ENCODE measurements at places on chromosomes 4 and X.

DNA sequence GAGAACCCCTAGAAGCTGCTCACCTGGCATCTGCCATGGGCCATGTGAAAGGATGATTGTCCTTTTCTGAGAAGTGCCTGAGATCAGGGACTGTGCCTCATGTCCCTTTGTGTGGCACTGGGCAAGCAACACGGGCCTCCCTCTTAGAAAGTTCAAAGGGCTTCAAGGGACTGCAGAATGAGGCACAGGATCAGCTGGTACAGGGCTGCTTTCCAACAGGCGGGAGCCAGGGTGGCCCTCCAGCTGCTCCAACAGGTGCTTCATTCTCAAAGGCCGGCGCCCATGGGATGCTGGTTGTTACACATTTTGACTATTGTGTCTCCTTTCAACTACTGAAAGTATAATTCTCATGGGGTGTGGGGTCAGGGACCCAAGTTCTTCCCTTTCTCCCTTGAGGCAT, 114.7 kb downstream of the ENPP6 start:
- DNase-seq, result no peak

- DNase-seq, result no peak
Observed at GRCh38 chr4:110091434-110092140, 106.8 kb downstream of the ELOVL6 start.

DNA sequence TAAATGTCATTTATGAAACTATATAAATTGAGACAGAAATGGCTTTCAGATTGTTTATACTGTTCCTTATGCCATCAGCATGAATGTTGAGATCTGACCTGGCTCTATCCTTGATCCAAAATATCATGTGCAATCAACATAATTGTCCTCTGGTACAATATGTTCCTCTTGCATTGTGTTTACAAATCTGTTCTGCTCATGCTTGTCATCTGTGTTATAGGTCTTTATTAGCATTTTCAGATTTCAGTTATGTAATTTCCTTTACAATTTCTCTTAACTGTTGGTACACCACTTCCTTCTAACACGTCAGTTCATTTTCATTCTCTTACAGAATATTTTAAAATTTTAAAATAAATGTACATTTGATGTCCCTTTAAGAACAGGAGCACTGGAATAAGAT, 1.6 kb downstream of the HPGD start:
- no peak for DNase-seq

- DNase-seq, result no peak
Observed at GRCh38 chrX:1502241-1502640, 34.7 kb downstream of the P2RY8 start.

- DNase-seq, result no peak
Observed at GRCh38 chr4:85884251-85884650, 409.3 kb downstream of the ARHGAP24 start.

GRCh38 chr4:90840828-90841227, 713.6 kb downstream of the CCSER1 start:
- DNase-seq, result no peak

DNA sequence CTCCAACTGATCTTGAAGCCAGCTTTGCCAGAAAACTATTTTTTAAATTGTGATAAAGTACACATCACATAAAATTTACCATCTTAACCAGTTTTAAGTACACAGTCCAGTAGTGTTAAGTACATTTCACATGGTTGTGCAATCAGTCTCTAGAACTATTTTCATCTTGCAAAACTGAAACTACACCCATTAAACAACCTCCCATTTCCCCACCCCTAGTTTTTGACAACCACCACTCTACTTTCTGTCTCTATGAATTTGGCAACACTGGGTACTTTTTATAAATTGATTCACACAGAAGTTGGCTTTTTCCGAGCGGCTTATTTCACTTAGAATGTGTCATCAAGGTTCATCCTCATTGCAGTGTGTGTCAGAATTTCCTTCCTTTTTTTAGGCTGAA, 31.0 kb downstream of the TRPC5 start:
- no peak for DNase-seq

- no peak for DNase-seq
Observed at GRCh38 chrX:150897421-150898320, 797 bp downstream of the CD99L2 start.

DNA sequence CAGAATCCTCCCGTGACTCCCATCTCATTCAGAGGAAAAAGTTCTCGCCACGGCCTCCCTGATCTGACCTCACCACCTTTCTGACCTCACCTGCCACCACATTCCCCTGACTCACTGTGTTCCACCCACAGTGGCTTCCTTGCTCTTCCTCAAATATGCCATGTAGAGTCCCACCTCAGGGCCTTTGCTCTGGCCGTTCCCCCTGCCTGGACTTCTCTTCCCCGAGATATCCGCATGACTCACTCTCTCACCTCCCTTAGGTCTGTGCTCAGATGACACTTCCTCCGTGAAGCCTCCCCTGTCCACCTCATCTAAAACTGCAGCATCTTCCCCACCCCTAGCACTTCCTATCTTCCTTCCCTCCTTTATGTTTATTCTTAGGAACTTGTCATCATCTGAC, 7.2 kb upstream of the TSPYL2 start:
- DNase-seq, result no peak

DNA sequence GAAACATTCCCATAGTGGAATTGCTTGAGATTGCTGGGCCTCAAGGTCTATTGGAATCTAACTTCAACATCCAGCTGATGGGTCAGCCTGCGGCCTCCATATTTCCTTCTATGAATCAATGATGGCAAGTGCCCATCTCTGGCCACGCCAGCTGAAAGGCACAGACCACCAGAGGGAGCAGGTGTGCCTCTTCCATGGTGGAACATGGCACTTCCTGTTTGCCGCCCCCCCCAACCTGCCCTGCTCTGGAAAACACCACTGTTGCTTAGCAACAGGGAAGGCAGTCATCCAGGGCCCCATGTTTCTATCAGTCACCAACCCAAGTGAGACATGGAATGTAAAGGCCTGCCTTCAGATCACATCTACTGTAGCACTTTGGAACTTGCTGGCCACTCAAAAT, 11.6 kb downstream of the PAGE4 start:
- no peak for DNase-seq

DNA sequence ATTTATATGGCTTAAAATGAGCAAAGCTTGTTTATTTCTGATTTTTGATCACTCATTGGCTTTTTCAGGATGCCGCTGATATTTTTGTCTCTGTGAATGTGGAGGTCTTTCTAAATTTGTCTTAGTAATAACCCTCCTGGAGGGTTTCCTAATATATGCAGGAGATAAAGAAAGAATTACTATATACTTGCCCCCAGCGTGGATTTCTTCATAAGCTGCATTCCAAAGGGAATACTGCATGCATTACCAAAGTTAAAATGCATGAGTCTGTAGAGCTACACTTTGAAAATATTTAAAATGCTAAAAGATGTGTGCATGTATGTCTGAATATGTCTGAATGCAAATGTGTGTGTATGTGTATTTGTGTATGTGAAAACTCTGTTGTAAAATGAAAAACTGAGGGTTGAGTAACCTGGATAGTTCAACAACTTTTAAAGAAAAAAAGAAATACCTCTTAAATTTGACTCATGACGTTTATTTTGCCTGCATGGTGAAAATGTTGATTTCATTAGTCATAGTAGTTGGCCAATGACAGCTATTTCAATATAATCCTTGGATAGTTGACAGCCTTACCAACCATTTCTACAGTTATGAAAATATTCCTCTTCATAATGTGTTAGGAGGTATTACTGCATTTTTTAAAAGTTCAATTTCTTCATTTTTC, 113.2 kb upstream of the ZNF827 start:
- no peak for DNase-seq

DNA sequence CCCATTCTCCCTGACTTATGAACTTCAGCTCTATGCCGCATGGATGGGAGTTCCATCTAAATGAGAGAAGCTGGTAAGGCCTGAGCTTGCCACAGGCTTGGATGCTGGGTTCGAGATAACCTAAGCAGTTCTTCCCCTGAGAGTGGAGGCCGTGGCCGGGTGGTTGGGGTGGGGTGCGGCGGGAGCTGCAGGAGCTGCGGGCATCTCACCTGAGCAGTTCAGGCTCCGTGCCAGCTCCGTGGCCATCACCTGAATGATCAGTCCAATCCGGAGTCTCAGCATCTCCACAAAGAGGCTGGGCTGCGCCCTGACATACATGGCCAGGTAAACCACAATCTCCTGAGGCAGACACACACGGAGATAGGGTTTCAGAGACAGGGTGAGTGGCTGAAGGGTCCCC, 77.6 kb downstream of the PHKA2 start:
- no peak for DNase-seq

DNA sequence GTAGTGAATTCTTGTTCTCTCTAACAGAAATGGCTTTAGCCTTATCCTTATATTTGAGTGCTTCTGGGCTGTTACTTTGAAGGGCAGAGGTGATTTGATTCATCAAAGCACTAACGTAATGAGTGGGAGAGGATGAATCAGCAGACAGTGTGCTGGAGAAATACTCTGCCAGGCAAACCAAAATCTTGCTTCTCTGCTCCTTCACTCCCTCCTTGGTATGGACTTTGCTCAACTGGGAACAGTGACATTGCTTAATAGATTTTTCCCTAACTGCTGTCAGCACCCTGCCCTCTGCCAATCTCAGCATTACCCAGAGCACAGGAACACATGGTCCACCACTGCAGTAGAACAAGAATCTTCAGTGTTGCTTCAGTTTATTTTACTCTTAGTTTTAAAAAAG, 56.0 kb downstream of the PDLIM5 start:
- no peak for DNase-seq

DNA sequence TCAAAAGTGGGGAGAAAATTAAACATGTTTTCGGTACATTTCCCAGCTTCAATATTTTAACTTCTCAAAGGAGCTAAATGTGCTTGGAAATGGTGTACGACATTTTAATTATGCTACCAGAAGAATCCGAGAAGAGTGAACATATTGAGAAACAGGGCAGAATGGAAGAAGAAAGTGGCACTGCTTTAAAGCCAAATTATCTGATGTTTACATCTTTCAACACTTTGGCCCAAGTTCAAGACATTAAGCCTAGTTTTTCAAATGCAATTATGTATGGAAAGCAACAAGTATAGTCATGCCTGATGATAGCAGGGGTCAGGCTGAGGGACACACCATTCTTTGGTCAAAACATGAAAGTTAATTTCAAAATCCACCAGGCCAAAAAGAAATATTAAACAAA, 577.9 kb upstream of the ZFP42 start:
- DNase-seq, result no peak

GRCh38 chr4:88446124-88446523, 10.8 kb upstream of the HERC5 start:
- no peak for DNase-seq

DNA sequence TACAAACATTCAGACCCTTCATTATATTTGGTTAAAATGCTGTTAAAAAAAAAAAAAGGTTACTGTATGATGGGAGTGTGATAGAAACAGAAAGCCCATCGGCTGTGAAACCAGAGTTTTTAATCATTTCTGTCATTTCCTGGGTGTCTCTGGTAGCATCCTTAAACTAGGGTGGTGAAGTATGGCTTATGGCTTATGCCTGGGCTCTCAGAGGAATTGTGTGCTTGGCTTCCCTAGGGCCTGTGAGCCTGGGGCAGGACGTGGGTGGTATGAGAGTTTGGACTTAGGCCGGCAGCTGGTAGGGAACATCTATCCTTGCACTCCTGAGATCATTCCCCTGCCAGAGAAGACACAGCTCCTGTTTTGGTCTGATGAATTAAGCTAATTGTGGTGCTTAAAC, 52.2 kb downstream of the DCUN1D4 start:
- DNase-seq, result no peak

- DNase-seq, result no peak
Observed at GRCh38 chr4:9847968-9848748, 66.7 kb downstream of the DRD5 start.

DNA sequence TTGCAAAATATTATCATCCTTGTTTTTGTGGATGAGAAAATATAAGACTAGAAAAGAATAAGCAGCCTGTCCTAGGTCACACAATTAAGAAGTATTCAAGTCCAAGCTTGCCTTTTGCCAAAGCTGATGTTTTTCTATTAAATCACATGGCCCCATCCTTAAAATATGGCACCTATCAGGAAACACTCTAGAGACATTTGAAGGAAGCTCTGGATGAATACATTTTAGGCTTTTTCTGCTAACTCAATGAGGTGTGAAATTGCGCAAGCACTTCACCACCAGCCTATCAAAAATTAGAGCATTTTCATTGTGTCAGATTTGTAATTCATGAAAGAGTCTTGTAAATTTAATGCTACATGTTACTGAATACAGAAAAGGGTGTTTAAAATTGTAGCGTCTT, 251.1 kb upstream of the MAD2L1 start:
- no peak for DNase-seq

GRCh38 chr4:109414938-109415337, 18.7 kb upstream of the SEC24B start:
- DNase-seq, result no peak

- DNase-seq, result no peak
Observed at GRCh38 chrX:150155436-150156035, 207.6 kb upstream of the MAMLD1 start.

GRCh38 chrX:26352891-26353430, 137.0 kb downstream of the MAGEB5 start:
- DNase-seq, result no peak

DNA sequence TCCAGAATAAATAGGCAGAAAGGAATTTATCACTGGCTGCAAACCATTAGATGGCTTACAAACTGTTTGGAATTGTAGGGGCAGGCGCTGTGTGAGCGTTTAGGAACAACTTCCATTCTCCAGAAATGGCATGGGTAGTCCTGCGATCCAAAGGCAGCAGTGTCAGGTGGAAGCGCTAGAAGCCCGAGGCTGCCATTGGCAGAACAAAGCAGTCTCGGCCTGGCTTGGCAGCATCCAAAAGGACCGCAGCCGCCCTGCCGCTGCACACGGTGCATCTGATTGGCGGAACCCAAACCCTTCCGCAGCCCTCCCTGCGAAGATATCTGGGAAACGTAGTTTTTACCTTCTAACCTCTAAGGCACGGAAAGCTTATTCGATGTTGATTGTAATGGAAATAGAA, 23.6 kb upstream of the YTHDC1 start:
- DNase-seq, result no peak

GRCh38 chr4:152458801-152459302, 77.0 kb downstream of the FBXW7 start:
- DNase-seq, result no peak

DNA sequence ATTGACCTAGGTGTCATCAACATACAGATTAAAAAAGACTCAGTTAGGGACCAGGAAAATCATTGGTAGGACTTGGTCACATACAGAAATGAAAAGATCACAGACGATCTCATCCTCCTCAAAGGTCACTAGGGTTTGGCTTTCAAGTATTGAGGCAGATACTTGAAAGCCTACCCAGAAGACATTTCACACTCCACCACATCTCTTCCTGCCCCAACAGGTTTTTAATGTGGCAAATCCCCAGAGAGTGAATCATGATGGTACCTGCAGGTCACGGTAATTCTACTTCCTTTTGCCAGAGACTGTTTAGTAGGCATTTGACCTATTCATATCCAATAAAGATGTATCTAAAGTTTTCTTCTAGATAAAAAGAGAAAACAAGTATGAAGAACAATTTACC, 44.1 kb downstream of the INPP4B start:
- no peak for DNase-seq

DNA sequence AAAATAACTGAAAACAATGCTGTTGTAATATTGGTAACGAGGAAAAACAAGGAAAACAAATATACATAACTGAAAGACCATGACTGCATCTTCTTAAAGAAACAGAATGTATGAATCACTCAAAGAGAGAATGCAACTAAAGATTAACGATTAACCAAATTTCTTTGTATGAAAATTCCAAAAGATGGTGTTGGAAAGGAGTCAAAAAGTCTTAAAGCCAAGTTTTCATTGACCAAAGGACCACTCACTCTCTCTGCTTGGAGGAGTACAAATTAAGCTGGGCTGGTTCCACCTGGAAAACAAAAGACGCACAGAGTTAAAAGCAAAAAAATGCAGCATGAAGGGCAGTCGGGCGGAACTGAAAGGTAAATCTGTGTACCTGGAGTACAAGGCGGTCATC, 1.8 kb downstream of the DCAF12L1 start:
- DNase-seq, result no peak
